ENCODE measurements at places on chromosomes 2 and 18.

DNA sequence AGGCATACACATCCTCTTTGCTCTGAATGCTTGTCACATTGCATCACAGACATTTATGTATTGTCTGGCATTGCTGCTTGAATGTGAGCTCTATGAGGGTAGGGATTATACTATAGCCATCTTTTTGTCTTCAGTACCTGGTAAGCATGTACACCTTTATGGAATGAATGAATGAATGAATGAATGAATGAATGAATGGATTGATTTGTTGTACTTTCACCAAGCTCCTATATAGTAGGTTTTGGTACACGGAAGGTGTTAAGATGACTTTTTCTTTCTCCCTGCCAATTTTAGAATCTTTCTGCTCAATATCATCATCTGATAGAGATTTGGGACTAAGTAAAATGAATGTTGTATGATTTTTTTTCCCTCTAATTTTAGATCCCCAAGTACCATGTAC lies 13.5 kb downstream of the LTBP1 start:
- no peak for DNase-seq

DNA sequence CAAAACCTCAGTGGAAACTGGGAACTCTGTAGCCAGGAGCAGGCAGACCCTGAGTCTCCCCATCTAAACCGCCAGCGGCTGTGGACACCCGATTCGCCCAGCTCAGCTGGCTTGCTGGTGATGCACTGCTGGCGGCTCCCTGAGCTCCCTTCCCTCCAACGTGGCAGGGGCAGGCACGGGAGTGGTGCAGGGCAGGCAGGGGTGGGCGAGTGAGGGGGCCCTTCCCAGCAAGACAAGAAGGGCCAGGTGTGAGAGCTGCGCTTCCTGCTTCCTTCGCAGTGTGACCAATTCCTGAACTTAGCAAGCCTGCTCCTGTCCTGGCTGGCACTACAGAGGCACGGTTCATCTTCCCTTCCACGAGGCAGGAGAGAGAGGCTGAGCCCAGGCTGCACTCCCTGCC lies 12.3 kb upstream of the SEMA4C start:
- no peak for DNase-seq

DNA sequence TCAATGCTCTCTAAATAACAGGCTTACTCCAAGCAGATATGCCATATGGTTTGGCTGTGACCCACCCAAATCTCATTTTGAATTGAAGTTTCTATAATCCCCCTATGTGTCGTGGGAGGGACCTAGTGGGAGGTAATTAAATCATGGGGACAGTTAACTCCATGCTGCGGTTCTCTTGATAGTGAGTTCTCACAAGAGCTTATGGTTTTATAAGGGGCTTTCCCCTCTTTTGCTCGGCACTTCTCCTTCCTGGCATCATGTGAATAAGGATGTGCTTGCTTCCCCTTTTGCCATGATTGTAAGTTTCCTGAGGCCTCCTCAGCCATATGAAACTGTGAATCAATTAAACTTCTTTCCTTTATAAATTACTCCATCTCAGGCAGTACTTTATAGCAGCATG lies 302.7 kb upstream of the ZC3H15 start:
- DNase-seq, result no peak

- DNase-seq, result no peak
These were observed 41.8 kb upstream of the SH3RF3 start for GRCh38 chr2:109087055-109087663.

Measured in CD8-positive, alpha-beta memory T cell (primary cell).